NCI-H1694 treated with DMSO at 0.1 percent for 48 hours (cell line): ENCODE measurements at places on chromosomes 2 and 18.

DNA sequence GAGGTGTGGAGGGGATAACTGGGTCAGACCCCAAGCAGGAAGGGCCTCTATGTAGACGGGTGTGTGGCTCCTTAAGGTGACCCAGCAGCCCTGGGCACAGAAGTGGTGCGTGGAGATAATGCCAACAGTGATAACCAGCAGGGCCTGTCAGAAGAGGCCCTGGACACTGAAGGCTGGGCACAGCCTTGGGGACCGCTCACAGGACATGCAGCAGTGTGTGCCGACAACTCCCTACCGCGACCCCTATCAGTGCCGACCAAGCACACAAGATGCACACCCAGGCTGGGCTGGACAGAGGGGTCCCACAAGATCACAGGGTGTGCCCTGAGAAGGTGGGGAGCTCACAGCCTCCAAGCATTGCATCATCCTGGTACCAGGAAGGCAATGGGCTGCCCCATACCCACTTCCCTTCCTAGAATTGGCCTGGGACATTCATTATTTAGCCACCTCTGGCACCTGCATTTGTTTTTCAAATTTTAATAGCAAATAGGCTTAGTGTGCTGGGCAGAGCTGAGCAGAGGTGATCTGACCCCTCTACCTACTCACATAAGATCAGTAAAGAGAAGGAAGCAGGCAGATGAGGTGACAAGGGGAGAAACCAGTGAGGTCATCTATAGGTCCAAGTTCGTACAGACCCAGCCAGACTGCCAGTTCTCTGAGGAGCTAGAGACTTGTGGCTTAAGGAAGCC is 55.2 kb downstream of the BCL11A start:
- DNase-seq, result no peak

- peak; percentile 66 for DNase-seq
Measured at GRCh38 chr2:20562540-20563225, 88.2 kb downstream of the HS1BP3 start.

- DNase-seq, result no peak
Measured at GRCh38 chr2:168601741-168602140, 145.7 kb downstream of the CERS6 start.

DNA sequence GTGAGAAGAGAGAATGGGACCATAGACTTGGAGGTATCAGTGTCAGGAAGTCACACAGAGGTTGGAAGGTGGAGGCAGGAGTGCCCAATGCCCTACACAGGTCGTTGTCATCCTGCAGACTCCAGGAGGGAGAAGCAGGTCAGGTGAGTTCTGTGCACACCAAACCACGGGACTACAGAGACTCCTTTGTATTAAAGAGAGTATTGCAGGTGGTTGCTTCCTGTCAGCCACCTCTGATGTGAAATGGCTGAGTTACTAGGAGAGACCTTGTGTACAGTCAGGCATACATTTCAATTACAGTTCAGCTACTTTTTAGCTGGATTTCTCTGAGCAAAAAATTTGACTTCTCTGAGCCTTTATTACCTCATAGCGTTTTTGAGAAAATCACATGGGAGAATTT is 51.6 kb downstream of the SPP2 start:
- DNase-seq, result no peak

DNA sequence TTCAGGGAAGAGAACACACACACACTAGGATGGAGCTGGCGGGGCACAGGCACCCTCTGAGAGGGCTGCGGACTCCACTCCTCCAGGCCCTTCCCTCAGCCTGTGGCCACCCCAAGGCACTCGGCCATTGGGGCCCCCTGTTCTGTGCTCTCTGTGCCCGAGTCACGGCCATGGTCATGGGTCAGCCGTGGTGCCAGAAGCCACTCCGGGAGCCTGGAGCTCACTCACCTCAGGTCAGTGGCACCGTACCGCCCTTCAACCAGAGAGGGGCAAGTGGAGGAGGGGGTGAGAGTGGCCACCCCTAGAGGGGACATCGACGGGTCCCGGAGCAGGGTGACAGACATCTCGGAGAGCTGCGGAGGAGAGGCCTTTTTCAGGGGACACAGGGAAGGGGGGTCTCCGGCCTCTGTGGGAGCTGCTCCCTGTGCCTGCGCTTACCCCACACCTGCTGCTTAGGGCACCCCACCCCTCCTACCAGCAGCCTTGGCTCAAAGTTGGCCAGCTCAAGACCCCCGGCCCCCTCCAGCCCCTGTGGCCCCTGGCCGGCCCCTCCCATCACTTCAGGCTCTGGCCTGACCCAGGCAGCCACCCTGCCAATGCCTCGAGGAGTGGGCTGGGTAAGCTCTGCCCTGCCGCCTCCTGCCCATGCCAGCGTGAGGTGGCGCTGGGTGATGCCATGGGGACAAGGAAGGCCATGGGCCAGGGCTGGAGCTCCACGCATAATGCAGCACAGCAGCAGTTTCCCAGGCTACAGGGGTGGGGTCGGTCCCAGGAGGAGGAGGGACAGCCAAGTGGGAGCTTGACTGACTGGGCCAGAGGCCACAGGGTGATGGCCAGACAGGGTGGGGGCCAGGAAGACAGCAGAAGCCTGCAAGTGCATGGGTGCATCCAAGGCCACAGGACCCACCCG is 29.3 kb downstream of the AQP12A start:
- DNase-seq, result no peak

- DNase-seq, result no peak
Measured at GRCh38 chr2:67671464-67672450, 274.6 kb downstream of the ETAA1 start.
